ENCODE measurements at places on chromosomes 13 and 19.

GRCh38 chr13:25286308-25286968, 850 bp downstream of the MTMR6 start:
- DNase-seq: peak; percentile 39

DNA sequence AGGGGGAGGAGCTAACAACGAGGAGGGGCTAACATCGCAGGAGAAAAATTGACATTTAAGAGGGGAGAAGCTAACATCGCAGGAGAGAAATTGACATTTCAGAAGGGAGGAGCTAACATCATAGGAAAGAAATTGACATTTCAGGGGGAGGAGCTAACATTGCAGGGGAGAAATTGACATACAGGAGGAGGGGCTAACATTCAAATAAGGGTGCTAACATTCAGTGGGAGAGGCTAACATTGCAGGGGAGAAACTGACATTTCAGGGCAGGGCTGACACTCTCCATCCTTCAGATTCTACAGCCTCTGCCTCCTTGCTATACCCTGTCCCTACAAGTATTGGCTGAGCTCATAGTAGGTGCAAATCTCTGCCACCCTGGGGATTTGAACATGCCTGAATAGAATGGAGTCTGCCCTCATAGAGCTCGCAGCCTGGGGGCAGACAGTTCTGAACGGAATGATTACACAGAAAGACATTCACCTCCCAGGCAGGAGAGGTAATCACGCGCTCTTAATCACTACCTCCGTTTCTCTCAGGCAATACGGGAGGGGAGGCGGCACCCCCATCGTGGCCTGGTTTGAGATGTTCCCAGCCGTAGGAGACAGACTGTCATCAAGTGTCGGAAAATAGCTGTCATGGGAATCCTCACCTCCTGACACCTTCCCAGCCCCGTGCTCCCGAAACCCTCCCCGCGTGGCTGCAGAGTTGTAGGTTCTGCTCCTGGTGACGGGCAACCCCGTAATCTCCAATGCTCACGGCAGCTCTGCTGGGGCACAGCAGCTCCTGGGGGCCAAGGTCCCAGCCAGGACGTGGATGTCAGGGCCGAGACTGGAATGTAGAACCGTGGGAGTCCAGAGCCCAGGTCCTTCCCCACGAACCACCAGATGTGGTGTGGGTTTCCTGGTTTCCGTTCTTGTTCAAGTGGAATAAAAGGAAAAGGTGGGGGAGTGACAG, 9.5 kb downstream of the GPR32 start:
- DNase-seq: no peak

GRCh38 chr13:113832631-113833030, 31.2 kb downstream of the GAS6 start:
- DNase-seq: no peak

DNA sequence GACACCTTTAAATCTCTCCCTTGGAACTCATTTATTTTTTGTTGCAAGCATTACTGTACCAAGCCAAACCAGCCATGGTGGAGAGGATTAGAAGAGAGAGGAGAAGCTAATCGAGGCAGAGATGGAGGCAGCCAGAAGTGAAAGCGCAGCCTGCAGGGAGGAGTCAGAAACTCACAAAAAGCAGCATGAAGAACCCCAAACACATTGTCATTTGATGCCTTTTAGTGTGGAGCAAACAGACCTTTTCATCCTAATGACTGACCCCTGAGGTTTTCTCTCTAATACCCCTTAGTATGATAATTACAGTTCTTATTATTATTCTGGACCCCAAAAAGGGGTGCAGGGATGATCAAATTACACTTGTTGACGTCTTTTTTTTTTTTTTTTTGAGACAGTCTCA, 62.5 kb downstream of the TNFRSF19 start:
- no peak for DNase-seq

- no peak for DNase-seq
Observed at GRCh38 chr19:50729894-50730293, 6.7 kb downstream of the CLEC11A start.
